ENCODE measurements at places on chromosomes 13 and 19.

DNA sequence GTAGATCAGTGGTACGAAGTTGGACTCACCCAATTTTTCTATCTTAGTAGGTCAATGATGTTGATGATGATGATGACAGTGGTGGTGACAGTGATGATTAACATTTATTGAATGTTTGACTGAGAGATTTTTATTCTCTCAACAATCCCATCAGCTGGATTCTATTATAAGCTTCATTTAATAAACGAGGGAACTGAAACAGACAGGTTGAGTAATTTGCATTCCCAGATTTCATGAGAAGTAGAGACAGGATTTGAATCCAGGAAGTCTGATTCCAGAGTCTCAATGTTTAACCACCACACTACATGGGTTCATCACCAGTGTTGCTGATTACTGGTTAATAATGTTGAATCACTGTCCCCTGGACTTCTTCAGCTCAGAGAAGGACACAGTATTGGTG lies 168.9 kb downstream of the FLT1 start:
- DNase-seq = no peak

DNA sequence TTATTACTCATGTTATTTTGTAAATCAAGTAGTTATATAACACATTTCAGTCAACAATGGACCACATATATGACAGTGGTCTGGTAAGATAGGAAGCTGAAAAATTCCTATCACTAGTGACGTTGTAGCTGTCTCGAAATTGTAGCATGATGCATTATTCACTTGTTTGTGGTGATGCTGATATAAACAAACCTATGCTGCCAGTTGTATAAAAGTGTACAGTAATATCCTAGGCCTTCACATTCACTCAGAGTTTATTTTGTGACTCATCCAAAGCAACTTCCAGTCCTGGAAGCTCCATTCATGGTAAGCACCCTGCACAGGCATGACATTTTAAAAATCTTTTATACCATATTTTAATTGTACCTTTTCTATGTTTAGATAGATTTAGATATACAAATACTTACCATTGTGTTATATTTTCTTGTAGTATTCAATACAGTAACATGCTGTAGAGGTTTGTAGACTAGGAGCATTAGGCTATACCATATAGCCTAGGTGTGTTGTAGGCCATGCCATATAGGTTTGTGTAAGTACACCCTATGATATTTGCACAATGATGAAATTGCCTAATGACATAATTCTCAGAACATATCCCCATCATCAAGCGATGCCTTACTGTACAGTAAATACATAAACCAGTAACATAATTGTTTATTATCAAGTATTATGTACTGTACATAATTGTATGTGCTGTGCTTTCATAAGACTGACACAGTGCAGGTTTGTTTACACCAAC lies 49.3 kb downstream of the IFT88 start:
- no peak for DNase-seq

GRCh38 chr19:10187315-10187714 lies 7.4 kb downstream of the DNMT1 start:
- no peak for DNase-seq

GRCh38 chr19:4090356-4091220 lies 23.9 kb upstream of the ZBTB7A start:
- DNase-seq = no peak

DNA sequence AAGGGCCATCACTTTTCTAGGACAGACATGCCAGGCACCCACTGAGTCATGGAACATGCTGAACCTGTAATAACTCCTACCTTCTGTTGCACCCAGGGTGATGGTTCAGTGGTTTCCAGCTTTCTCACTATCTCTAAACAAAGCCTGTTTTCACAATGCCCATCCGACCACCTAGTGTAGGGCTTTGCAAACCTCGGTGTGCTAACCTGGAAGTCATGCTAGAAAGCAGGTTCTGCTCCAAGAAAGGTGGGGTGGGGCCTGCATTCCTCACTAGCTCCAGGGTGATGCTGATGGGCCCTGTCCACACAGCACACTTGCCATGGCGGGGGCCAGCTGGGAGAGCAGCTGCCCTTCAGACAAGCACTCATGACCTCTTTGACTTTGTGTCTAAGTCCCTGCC lies 43.4 kb downstream of the COL4A2 start:
- DNase-seq = no peak

DNA sequence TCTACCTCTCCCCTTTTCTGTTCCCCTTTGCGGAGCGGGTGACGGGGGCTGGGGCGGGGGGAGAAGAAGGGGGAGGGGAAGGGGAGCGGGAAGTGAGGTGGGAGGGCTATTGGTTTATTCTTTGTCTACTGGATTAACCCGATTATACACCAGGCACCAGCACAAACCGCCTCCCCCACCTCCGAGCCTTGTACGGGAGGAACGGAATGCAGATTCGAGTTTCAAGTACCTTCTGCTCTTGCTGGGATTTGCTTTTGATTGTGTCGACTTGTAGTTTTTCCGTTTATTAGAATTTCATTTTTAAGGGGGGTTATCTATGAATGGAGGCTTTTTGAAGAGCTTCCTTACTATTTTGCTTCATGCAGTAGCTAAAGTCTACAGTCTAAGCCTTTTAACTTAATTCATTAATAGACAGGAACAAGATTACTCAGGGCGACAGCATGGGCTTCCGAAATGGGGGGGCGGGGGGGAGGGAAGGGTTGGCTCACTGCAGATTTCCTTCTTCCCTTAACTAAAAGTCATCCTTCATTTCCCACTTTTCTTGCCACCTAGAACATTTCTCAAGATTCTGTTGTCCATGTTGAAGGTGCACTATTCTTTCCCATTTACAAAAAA lies 937 bp upstream of the SPRY2 start:
- peak; percentile 94 for DNase-seq

DNA sequence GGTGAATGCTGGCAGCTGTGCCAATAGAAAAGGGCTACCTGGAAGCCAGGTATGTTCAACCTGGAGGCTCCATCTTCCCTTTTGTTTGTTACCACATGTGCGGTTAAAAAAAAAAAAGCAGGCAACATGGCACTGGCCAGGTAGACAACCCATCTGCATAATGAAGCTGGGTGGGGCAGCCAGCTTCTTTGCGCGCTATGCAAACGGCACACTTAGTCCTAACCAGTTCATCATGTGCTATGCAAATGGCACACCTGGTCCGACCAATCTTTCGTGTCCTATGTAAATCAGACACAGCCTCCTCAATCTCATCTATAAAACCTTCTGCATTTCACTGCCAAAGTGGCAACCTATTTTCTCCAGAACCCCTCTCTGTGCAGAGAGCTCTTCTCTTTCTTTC lies 11.3 kb upstream of the IGSF23 start:
- DNase-seq = no peak

GRCh38 chr13:26881154-26881553 lies 120.6 kb upstream of the GPR12 start:
- no peak for DNase-seq

DNA sequence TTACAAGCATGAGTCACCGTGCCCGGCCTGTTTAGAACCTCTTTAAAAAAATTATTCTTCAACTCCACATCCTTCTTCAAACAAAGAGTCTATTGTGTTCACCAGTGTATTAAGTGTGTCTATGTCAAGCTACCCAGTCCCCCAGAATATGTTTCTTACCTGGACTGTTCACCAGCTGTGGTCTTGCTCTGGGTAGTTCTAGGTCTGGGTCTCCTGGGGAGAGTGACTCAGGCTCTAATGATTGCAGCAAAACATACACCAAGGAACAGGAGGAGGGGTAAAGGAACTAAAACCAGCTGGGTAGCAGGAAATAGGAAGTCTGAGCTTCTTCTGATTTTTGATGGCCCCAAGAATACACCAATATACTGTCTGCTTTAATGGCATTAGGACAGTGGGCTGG lies at the start of gene FPR1:
Gene FPR1 (minus strand): TSS at position 224 of the 400 bp plus-strand sequence. CDS start 4,884 bp downstream, outside the sequence.
- peak; percentile 18 for DNase-seq

- DNase-seq = no peak
Observed at GRCh38 chr13:41985788-41986508, 25.0 kb upstream of the VWA8 start.

- DNase-seq = no peak
Observed at GRCh38 chr13:23613596-23613995, 43.4 kb downstream of the TNFRSF19 start.

DNA sequence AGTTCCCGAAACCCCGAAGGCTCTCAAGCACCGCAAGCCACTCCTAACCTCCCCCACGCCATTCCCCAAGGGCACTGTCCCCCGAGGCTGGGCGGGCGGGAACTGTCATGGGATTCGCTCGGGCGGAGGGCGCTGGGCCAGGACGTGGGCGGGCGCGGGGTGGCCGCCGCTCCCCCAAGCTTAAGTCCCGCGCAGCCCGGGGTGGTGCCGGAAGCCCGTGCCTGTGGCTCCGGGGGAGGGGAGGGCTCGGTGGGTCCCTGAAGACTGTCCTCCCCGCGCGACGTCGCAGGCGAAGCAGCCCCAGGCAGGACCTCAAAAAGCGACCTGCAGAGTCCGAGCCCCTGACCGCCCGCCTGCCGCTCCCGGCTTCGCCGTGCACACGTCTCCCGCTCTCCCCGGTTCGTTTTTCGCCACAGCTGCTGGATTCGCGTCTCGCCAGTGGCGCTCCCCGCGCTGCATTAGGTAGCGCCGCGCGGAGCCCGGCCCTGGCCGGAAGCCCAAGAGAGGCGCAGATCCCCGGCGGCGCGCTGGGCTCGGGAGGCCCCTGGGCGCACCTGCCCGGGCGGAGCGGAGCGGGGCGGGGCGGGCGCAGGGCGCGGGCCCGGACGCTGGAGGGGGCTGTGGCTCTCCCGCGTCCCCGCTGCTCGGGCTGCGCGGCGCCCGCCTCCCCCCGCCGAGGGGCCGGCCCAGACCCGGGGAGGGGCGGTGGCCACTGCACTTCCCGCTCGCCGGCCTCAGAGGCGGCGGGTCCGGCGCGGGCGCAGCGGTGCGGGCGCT lies at the start of gene FARP1:
Gene FARP1 (plus strand): TSS at position 715 of the 777 bp plus-strand sequence. CDS start 70,149 bp downstream, outside the sequence.
- no peak for DNase-seq

- no peak for DNase-seq
Observed at GRCh38 chr13:40801255-40802217, 12.1 kb downstream of the SLC25A15 start.

DNA sequence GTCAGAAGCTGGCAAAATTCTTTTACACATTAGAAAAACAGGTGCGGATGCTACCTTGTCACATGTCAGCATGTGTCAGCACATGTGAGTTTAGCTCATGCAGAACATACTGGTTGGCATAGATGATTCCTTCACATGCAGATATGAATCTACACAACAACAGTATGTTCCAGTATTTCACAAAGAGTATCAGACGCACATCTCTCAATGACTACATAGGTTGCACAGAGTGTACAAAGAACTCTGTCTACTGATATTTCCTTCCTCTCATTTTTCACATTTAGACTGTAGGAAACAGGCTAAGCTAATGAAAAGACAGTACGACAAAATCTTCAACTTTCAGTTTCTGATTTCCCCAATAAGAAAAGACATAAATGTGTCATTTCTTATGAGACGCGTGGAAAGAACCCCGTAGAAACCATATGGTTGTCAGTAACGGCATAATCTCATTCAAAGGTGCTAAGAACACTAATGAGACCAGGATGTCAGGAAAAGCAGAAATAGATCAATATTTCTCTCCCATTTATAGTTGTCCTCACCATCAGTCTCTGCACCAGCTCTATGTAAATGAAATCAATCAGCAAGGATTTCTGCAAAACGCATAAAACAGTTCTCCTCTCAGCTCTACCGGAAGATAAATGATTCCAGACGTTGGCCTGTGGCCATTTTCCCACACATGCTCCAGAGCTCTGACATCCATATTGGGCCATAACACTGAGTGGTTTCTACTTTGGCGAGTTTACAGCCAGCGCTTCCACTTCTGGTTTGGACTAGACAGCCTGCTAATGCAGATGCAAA lies 81.2 kb downstream of the STARD13 start:
- no peak for DNase-seq

- DNase-seq = no peak
Observed at GRCh38 chr13:47049276-47049989, 152.6 kb upstream of the HTR2A start.

DNA sequence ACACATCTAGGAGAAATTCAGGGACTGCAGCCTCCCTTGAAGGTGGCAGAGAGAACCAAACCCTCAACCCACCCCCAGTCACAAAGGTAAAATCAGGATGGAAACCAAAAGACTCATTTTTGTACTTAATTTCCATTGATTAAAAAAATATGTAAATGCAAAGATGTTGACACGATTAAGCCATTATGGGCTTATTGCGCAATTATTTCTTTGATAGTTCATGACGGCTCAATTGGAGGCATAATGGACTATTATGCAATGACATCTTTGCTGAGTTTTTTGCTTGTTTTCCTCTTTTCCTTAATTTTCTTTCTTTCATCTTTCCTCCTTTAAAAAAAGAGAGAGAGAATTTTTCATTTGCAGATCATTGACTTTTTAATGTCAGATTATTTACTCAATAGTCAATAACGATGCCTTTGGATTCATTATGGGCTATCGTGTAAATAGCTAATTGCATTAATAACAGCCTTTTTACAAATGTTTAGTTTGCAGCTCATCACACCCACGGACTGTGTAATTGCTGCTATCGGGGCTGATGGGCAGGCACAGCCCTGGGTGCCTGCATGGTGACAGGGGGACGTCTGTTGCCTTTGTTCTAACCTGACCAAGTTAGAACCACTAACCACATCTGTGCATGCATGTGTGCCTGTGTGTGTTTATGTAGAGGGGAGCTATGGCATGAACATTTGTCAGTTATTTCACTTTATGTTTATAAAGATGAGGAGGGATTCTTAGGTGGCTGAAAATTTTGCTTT lies 482.4 kb upstream of the TSHZ3 start:
- no peak for DNase-seq

DNA sequence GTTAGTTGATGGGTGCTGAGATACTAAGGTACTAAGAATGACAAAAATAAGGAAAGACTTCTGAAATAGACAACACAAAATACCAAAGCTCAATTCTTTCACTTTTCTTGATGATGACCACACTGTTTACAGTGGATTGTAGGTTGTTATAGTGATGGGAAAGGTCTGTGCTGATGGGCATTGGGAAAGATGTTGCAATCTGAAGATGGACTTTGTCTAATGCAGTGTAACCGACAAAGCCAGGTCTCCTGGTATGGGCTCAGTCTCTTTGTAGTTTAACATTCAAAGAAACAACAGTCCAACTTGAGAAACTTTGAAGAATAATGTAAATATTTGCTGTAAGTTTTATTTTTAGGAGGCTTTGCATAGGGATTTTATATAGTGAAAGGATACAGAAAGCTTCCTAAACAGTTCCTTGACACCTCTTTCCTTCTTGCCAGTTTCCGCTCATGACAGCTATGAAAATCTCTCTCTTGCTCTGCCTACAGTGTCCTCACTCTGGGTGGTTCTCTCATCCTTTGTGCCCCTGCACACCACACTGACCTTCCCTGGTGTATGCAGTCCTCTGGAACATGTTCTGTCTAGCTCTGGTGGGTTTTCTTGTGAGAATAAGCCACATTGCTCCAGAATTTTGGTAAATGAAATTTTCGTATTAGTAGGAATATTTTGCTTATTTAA lies 172.2 kb downstream of the KCNRG start:
- no peak for DNase-seq

DNA sequence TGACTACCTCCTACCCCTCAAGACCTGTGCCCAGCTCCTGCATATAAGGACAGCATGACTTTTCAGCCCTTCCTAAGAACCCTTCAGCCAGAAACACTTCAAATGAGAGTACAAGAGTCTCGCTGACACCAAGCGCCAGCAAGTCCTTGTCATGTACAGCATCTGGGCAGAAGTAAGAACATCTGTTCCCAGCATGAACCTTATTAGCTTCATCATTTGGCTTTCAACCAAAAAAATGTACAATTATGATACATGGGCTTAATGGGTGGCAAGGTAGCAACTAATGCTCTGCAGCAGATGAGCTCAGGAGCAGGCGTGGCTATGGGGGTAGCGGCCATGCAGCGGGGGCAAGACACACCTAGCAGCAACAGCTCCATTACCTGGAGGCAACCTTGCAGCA lies 487.6 kb downstream of the COG6 start:
- no peak for DNase-seq

- no peak for DNase-seq
Observed at GRCh38 chr19:4375164-4376027, 25.0 kb downstream of the SH3GL1 start.

GRCh38 chr19:46634045-46634655 lies 1.9 kb downstream of the GNG8 start:
- peak; percentile 66 for DNase-seq
